ENCODE measurements at places on chromosomes 12 and 14.

- DNase-seq = no peak
Measured at GRCh38 chr12:110349096-110349495, 54.4 kb downstream of the ANAPC7 start.

DNA sequence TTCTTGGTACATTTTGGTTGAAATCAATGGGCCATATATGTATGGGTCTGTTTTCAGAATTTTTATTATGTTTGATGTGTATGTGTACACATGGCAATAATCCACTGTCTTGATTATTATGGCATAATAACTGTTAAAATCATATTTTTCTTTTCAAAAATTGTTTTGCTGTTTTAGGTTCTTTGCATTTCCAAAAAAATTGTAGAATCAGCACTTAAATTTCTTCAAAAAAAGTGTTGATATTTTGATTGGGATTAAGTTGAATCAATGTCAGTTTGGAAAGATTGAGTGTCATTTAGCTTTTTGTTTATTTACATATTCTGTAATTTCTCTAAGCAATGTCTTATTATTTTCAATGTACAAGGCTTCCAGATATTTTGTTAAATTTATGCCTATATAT, 154.1 kb downstream of the SLC5A8 start:
- no peak for DNase-seq

DNA sequence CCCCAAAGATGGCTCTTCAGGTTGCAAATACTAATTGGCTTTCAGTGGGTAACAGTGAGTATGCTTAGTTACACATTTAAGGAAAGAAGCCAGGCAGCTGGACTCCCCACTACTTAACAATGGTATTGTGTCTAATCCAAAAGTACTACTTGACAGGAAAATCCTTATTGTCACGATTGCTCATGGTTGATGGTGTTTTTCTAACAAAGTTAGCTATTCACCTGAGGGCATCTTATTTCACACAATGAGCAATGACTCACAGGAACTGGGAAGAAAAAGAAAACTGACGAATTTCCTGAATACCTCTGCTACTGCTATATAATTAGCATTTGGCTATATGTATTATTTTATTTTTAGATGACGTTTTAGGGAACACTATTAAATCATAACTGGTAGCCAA, 33.4 kb upstream of the ALG10 start:
- DNase-seq = no peak

- DNase-seq = no peak
Measured at GRCh38 chr14:50303744-50304471, 8.1 kb downstream of the L2HGDH start.

DNA sequence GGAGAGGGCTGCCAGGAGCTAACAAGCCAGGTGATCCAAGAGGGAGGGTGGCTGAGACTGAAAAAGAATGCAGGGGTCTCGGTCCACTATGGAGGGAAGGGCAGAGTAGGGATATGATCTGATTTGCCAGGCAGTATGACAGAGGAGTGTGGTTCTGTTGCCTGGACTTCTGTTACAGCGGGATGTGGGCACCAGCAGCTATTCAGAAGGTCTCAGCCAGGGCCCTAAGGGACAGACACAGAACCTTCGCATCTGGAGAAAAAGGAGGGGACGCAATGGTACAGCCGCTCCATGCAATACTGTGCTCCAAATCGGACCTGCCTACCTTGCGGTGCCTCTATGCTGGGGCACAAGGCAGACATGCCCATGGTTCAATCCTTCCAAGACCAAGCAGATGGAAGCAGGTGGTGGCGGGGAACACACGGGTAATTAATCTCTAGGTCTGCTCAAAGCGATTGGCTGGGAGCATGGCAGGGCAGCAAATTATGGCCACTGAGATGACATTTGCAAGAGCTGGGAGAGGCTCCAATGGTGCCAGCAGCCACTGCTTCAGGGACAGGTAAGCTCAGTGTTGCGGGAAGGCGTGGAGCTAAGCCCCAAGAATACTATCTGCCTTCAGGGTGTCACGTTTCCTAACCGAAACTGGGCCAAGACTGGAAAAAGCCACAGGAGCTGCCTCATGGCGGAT, 185.5 kb downstream of the FOXN3 start:
- no peak for DNase-seq

DNA sequence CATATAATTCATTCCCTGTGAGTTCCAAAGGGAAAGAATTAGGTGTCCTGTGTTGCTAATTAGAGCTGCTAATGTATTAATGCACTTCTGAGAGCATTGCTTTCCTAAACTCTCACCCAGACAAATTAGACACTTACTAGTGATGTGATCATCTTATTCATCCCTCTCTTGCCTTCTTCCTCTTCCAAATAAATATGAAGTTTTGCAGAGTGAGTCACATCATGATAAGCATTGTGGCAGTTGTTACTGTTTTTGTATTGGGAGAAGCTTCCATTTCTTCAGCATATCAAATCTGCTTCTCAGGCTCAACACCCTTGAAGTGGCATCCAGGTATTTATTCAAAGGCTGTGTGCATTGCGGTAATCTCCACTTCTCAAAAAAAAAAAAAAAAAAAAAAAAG, 37.3 kb upstream of the E2F7 start:
- no peak for DNase-seq

- DNase-seq = no peak
Measured at GRCh38 chr14:61567838-61568571, 127.3 kb upstream of the HIF1A start.

- no peak for DNase-seq
Measured at GRCh38 chr12:73906757-73907156, 630.9 kb upstream of the ATXN7L3B start.

DNA sequence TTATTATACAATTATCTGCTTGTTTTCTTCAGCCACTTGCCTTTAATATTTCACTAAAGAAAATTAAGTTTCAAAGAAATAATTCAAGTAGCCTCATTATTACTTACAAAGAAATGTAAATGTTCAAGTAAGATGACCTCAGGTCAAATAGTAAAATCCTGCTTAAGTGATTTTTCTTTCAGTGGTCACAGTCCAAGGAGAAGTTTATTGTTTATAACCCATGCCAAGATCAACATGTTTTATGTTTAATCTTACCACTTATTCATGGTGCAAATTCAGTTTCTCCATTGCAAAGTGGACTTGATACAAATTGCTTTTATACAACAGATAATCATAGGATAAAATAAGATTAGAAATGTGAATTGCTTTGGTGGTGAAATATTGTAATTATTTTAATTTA, 370.2 kb upstream of the FLRT2 start:
- DNase-seq = no peak

- DNase-seq = no peak
Measured at GRCh38 chr12:124484067-124484466, 83.3 kb downstream of the NCOR2 start.
